ENCODE measurements at places on chromosomes 12 and 14.
A peak's percentile ranks its signal among the peaks of the same experiment; 100 is the strongest.

- no peak for DNase-seq
Observed at GRCh38 chr12:119417440-119417839, 82.9 kb downstream of the CCDC60 start.

GRCh38 chr12:49296836-49297694 is 2.1 kb downstream of the PRPH start:
- peak; percentile 47 for DNase-seq

GRCh38 chr12:174124-174523 is 39.8 kb downstream of the SLC6A12 start:
- no peak for DNase-seq

DNA sequence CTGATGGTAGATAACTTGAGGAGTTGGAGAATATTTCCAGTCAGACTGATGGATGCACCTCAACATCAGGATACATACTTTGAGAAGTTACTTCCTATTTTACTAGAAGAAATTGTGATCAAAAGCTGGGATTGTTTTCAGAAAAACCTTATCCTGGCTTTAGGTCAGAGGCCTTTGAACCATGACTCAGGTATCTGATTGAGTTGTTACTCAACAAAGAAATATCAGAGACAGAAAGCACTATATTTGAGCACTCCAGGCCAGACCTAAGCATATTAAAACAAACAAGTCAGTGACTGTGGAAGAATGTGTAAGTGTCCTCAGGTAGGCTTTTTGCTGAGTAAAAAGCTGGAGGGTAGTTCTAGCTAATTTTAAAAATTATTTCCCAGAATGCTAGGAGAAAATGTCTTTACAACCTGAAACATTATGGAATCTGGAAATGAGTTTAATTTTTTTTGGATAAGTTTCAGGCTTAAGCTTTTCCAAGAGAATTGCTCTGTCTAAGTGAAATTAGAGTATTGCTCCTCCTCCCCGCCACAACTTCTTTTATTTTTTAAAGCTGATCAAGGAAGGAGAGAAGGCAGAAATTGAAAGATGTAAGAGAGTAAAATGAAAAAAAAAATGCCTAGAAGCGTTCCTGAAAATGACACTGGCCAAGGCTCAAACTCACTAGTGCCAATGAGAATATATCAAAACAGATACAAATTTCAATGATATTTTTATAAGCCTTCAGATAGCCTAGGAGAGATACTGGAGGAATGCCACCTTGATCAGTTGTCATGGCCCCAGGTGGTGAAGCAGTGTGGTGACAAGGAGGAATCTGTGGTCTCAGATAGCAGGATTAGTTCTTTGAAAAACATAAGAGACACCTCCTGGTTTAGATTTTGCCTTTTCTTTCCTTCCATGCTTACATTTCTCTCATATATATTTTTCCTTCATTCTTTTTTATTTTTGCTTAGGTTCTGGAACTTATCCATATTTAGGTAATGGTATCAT is 790.3 kb downstream of the TMTC2 start:
- DNase-seq = no peak

GRCh38 chr14:34147461-34147860 is 196.6 kb upstream of the EGLN3 start:
- no peak for DNase-seq

GRCh38 chr12:88144546-88145468 is 2.7 kb downstream of the TMTC3 start:
- DNase-seq = no peak

DNA sequence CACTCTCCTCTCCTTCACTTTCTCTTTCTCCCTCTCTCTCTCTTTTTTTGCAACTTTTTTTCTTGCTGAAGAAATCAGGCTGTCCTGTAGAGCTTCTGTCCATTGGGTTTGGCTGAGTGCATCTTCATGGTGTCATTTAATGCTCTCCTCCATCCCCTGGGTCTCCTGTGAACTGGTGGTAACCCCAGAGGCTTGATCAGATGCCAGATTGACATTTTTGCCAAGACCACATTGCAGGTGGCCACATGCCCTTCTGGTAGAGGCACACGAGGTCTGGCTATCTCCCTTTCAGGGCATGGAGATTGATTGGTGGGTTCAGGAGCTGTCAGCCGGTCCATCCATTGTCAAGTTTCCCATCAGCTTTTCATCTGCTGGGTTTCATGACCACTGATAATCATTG is 188.3 kb upstream of the MYL2 start:
- no peak for DNase-seq

DNA sequence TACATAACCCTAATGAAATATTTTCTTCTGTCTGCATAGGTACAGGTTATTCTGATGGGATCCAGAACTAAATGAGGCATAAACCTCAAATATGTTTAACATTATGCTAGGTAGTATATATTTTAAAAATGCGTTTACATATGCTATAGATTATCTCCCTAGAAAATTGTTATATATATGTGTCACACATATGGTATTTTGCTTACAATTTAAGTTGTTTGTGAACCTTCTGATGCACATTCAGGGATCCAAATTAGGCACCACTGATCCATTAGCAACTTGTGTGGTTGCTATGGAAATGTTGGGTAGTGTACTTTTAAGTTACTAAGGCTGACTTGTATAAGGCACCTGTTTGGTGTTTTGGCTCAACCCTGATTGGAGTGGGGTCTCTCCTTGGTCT is 456.7 kb downstream of the AEBP2 start:
- DNase-seq = no peak

- DNase-seq = peak; percentile 64
Observed at GRCh38 chr12:8890313-8891085, 23.8 kb upstream of the PHC1 start.

GRCh38 chr12:25855716-25856115 is 102.8 kb upstream of the RASSF8 start:
- no peak for DNase-seq

DNA sequence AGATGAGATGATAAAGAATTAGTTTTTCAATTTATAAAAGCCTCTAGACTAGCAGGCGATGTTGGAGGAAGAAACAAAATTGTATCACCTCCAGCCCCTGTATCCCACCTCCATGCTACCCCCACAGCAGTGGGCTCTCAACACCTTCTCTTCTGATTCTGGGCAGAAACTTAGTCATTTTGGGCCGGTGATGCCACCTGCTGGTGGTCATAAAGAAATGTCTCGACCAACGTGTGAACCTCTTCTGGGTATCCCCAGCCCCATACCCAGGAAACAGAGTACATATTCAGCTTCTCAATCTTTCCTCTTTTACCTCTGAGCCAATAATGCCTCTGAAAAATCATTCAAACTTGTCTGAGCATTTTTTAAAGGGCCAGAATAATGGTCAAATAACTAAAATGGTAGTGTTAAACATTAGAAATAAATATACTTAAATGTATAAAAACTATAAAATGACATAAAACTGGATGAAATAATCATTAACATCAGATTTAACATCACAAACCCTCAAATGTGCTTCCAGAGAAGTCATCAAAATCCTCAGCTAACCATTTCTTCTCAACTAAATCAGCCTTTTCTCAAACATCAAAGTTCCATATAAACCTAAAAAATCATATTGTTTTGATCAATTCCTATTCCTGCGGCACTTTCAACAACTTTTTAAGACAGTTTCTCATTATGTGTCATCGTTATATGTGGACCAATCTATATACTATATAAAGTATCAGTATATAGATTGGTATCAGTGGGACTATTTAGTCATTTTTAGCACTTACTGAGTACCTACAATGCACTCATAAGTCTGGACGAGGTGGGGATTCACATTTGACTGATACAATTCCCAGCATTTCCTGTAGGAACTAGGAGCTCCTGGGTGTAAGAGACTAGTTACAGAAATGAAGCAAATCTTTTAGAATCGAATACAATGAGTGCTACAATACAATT is 69.4 kb downstream of the ATXN2 start:
- peak; percentile 63 for DNase-seq

DNA sequence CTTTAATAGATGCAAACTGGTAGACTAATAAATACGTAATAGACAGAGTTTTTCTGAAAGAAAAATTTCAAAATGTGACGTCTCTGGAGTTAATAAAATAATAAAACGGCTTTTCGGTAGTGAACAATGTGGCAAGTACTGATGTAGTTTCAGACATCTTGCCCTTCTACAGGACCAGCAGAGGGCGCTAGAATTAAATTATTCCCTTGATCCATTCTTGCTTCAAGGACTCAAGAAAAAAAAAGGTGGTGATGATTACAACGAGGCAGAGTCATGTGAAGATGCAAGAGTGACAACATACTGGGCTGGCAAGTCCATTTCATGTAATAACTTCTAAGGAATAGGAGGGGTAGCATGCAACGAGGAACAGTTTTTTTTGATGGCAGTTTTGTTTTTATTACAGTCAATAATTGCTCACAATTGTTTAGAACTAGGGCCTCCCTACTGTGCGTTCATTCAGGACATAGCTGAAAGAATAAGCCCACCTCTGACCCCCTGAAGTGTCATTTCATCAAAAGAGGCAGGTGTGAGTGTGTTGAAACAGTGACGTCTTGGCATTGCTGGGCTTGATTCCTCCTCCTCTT is 101.0 kb upstream of the GZMB start:
- peak; percentile 34 for DNase-seq

DNA sequence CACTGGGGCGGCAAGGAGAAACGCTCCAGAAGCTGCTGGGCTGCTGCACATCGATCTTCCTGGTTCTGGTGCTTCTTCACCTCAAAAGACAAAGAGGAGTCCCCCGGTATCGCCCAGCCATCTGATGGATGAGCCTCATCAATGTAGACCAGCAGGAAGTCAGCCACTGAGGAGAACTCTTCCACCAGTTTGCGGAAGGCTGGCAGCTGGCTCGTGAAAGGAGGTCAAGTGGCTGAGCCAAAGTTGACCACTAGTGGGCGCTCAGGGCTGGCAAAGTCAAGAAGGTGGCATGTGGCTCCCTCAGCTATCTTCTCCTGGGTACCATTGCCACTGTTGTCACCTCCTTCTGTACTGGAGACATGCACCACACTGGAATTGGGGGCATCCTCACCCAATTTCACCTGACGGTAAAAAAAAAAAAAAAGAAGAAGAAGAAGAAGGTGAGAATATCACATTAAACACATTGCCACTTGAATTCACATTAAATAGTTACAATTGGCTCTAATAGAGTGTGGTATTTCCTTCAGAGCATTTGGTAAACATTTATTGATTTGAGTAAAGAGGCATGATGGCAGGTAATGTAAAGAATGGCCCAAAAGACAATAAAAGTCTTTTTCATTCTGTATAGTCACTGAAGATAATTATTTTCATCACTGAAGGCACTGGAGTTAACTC is 8.3 kb downstream of the DIO2 start:
- no peak for DNase-seq

- no peak for DNase-seq
Observed at GRCh38 chr12:119683816-119684215, 15.9 kb downstream of the PRKAB1 start.

DNA sequence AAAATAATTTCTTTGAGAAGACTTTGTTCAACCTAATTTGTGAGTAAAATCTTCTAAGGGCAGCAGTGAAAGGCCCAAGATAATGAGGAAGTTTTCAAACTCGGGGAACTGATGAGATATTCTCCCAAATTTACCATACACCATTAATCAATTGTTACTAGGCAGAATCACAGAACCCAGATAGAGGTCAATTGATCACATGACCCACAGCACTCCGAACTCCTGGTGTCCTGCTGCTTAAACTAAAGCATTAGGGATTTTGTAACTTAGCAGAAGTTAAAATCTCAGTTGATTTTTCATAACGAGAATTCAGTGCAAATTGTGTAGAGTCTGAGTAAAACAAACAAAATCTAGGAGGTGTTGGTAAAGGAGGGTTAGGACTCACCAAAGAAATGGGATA is 207.8 kb downstream of the C12orf42 start:
- DNase-seq = no peak

- DNase-seq = peak; percentile 29
Observed at GRCh38 chr14:75340921-75341320, 62.3 kb downstream of the FOS start.

DNA sequence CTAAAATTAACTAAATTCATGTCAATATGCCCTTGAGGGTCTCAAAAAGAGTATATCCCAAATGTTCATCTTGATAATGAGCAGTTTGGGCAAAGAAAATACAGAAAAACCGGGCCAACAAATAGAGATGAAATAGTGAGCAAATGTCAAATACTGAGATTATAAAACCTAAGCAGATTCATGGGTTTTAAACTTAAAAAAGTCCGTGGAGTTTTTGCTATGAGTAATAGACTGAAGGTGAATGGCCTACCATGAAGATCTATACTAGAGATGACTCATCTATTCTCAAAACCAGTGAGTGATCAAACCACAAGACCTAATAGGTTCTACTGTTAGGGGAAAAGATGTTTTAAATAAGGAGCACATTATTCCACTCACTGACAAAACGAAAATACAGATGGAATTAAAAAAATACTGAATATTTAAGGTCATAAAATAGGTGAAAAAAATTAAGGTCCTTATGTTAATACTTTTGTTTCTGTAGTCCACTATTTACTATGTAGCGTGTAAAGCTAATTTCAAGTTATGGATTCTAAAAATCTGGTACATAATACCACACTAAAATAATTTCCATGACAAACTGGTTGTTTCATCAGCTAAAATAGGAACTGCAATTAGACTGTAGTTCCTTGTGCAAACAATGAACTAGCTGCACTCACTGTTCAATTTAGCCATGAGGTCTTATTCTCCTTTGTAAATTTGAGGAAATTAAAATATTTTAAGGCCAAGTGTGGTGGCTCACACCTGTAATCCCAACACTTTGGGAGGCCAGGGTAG is 5.0 kb downstream of the HNRNPC start:
- no peak for DNase-seq

DNA sequence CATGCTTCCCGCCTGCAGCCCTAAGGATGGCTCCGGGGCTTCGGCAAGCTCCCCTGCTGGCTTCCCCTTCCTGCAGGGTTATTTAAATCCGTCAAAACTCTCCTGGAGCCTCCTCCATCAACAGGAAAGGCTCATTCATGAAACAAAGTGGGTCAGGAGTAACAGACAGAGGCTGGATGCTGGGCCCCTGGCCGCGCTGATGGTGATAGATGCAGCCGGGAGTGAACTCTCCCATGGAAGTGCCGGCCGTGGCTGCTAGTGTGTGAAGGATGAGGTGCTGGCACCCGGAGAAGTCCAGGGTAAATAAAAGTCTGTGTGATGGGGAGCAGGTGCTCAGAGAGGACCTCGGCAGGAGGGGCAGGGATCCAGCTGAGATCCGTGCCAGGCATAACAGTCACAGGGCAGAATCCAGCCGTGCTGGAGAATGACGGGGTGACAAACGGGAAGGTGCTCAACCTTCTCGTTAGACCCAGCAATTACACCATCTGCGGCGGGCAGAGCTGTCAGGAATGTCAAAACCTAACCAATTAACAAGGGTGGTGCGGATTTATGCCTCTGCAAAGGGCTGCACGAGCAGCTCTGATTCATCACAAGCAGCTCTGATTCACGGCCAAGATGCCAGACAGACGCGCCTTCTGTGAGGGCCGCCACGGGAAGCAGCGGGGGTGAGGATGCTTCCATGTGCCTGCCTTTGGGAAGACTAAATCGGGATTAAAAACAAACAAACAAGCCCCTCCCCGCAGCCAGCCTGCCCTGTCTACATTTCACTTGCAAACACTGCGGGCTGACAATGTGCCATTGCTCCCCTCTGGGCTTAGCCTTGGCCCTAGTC is 55.6 kb downstream of the SYNE3 start:
- DNase-seq = peak; percentile 90

All from G401 (cell line).